Endothelial cell of umbilical vein (primary cell): ENCODE measurements at places on chromosomes 6 and 20. TPM values are rescaled to one million over a fixed set of nuclear protein-coding genes. Genes with fewer than 3 reads are reported as not detected.

CDSN gene
- not detected in 2 replicates for total RNA-seq

C20orf202 gene
- total RNA-seq, result not detected in 2 replicates

SLC32A1 gene
- not detected in 2 replicates for total RNA-seq

AK9 gene
- 3.2 and 4.0 TPM in 2 replicates for total RNA-seq

HTR1E gene
- not detected in 2 replicates for total RNA-seq

GRM1 gene
- not detected in 2 replicates for total RNA-seq

SIRPD gene
- not detected in 2 replicates for total RNA-seq

CLIC5 gene
- 0.07 and 0.14 TPM in 2 replicates for total RNA-seq

PI16 gene
- not detected in 2 replicates for total RNA-seq

MAK gene
- total RNA-seq, result not detected in 2 replicates

PSORS1C1 gene
- 9.2 and 13.2 TPM in 2 replicates for total RNA-seq

DSE gene
- total RNA-seq, result 25.0 and 31.3 TPM in 2 replicates

HEY2 gene
- total RNA-seq, result not detected in 2 replicates

DNA sequence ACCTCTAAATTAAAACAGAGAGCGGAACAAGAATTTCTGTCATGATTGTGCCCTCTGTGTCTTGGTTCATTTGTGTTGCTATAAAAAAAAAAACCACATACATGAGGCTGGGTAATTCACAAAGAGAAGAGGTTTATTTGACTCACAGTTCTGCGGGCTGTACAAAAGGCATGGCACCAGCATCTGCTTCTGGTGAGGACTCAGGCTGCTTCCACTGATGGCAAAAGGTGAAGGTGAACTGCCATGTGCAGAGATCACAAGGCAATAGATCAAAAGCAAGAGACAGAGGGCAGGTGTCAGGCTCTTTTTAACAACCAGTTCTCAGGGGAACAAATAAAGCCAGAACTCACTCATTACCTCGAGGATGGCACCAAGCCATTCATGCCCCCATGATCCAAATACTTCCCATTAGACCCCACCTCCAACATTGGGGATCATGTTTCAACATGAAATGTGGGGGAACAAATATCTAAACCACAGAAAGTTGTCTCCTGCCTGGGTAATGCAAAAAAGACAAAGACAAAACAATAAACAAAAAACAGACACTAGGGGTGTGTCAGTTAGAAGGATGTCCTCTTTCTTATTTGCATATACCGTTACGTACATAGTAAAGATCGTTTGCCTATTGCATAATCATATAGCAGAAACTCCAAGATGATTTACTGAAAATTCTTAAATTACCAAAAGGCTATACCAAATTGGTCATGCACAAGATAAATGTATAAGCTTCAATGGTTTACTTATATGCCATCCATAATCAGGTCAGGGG, 17.0 kb downstream of the SERPINB9 start:
- no peak for DNase-seq

GRCh38 chr20:61584851-61585250, 332.8 kb downstream of the CDH4 start:
- DNase-seq, result no peak

DNA sequence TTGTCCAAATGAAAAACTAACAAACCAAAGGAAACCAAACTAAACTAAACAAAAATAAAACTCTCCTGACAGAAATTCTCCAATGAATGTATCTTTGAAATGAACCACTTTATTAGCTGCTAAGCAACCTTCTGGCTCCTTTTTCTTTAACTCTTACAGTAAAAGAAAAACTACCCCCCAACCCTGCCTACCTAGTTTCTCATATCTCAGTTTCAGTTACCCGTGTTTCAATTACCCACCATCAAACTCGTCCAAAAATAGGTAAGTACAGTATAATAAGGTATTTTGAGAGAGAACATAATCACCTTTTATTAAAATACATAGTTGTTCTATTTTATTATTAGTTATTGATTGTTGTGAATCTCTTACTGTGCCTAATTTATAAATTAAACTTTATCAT, 177.4 kb upstream of the THEMIS start:
- no peak for DNase-seq

GRCh38 chr6:41680182-41680965, 42.1 kb downstream of the MDFI start:
- no peak for DNase-seq

GRCh38 chr20:6053776-6054688, at the start of gene LRRN4:
LRRN4 (minus strand) TSS chr20:6054060; CDS start chr20:6052799, 1,261 bp downstream.
- no peak for DNase-seq

GRCh38 chr6:111758608-111759329, 114.5 kb downstream of the FYN start:
- no peak for DNase-seq

DNA sequence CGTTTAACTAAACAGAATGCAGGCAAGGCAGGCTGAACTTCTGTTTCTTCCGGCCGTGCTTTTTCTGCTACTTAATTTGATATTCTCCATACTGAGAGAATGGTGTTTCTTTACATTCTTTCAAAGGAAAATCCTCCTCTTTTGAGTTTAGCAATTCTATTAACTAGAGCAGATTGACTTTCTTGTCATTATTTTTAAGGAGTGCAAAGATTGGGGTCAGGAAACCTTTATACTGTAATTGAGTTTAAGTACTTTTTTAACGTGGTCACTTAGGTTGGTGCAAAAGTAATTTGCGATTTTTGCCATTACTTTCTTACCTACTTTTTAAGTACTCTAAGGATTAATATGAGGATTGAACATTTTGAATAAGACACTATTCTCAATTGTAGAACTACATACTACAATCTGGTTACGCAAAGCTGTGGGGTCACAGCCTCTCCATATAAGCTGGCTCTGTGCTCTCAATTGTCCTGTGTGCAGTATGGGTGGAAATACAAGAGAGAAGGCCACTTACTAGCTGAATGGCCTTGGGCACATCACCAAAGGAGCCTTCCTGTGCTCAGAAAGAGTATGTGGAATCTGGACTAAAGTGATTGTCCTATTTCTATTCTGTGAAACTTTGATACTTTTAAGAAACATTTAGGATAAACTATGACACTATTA, 16.7 kb downstream of the HECA start:
- no peak for DNase-seq

DNA sequence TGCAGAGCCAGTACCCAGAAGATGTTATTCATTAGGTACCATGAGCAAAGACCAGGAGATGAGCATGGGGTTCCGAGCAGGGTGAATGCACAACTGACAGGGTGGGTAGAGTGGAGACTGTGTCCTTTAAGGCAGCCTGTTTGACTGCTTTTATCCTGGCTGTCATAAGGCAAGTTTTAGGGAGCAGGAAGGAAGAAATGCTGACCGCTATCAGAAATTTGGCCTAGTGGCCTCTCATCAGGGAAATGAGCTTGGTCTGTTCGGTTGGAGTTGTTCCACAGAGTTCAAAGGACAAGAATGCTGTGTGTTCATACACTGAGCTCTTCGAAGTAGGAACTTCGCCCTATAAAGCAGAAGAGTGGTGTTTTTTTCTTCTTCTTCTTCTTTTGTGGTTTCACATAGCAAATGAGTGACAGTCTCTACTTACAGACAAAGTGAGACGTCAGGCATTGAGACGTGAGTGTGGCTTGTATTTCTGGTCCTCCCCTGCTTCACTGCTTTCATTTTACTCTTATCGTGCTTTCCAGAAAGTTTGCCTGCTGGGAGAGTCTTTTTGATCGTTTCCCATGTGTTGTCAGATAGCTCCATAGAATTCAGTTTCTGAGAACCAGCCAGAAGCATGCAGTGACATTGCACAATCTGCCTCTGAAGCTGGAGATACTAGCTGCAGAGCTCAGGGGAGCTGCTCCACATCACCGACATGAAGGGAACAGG, at the start of gene CASS4:
Gene CASS4, plus strand, starts transcription at position 502 of the 714 bp plus-strand sequence. Its CDS starts 199 bp downstream, at position 701.
- DNase-seq, result peak; percentile 30

DNA sequence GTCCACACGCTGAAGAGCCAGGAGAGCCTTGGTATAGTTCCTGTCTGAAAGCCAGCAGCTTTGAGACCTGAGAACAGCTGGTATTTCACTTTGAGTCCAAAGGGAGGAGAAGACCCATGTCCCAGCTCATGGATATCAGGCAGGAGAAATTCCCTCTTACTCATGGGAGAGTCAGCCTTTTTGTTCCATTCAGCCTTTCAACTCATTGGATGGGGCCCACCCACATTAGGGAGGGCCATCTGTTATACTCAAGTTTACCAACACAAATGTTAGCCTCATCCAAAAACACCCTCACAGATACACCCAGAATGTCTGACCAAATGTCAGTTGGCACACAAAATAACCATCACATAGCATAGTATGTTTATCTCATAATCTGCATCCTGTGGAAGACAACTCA, 80.1 kb downstream of the GMDS start:
- no peak for DNase-seq

DNA sequence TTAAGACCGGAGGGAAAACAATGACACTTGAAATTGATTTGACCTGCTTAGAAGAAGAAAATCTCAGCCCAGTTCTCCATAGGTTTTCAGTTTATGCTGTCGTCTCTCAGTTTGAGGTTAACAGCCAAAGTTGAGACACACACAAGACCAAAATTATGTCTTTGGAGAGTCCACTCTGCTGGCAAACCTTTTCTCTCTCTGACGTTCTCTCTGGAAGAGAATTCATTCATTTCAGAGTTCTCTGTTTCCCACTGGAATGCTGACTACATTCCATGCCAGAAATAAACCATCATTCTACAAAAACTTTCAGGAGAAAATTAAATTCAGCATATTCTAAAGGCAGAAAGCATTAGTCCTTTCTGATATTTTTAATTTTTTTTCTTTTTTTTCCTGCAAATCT, 155.2 kb downstream of the TFAP2A start:
- no peak for DNase-seq

GRCh38 chr6:47306887-47307286, 2.8 kb downstream of the TNFRSF21 start:
- peak; percentile 23 for DNase-seq

DNA sequence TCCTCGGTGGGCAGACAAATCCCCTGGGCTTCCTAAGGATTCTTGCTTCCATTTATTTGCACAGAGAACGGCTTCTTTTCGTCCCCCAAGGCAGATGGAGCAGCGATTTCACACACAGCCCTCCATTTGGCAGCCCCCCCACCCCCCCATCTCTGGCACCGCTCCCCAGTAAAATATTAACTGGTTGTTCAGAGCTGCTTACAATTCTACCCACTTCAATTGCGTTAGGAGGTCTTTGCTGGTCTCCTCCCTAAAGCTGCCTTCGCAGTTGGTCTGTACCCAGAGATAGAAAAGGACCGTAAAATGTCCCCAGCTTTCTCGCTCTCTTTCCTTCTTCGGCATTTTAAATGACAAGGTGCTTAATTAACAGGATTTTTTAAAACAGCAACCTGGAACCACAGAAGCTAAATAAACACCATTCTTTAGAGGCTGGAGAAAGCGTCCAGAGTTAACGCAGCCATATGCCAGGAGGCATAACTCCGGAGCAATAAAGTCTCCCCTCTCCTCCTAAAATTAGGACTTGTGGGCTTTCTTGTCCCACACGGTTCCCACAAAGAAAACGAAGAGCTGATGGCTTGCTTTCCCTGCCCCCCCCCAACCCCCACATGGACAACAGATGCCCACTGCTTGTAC, 1.7 kb upstream of the ZMYND8 start:
- DNase-seq, result no peak

DNA sequence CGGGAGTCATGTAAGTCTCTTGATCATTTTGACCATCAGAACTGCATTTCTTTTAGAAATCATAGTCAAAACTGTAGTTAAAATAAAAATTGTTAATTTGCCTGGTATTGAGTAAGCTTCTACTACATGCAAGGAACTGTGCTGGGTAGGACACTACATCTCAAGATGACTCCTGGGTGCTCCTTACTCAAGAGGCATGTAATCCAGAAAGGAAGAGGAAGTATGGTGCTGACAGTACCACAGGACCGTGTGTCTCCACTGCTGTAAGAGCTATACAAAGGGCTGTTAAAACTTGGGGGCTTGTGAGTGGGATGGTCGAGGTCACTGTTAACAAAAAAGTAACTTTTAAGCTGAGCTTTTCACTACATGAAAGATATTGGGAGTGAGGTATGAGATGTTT, 508.3 kb upstream of the SOX4 start:
- no peak for DNase-seq

DNA sequence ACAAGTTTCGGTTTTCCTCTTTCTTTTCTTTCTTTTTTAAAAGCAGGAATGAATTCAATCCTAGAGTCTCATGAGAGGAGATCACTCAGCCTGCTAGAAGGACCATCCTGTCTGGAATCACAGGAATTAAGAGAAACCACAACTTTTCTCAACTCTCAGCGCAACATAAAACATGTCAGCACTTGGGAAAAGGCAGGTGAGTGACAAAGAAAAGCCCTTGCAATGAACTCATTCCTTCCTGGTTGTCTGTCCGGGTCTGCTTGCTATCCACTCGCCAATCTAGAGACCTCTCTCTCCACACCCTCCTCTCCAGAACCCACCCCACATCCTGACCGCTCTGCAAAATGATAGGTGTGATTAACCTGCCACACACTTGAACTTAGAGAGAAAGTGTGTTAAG, 253.8 kb downstream of the LY86 start:
- DNase-seq, result no peak

- DNase-seq, result peak; percentile 26
Measured at GRCh38 chr6:106511288-106512047, 117.8 kb downstream of the RTN4IP1 start.

DNA sequence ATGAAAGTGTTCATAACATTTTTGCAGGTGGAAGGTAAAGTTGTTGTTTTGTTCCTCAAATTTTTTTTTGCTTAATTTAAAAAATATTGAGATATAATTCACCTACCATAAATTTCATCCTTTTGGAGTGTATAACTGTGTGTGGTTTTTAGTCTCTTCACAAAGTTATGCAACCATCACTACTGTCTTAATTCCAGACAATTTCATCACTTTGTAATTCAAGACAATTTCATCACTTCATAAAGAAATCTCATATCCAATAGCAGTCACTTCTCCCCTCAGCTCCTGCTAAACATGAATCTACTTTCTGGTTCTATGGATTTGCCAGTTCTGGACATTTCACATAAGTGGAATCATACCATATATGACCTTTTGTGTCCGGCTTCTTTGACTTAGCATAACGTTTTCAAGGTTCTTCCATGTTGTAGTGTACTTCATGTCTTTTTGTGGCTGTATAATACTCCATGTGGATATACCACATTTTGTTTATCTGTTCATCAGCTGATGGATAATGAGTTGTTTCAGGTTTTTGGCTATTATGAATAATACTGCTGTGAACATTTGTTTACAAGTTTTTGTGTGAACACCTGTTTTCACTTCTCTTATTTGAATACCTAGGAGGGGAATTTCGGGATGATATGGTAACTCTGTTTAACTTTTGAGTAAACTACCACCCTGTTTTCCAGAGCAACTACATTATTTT, 18.8 kb downstream of the ZFAND3 start:
- DNase-seq, result no peak

GRCh38 chr6:169803816-169804340, 52.5 kb downstream of the ERMARD start:
- DNase-seq, result no peak

GRCh38 chr6:89002523-89002922, 39.1 kb upstream of the RNGTT start:
- no peak for DNase-seq

GRCh38 chr6:98272060-98272459, 562.3 kb upstream of the POU3F2 start:
- DNase-seq, result no peak

GRCh38 chr6:140957386-140957785, 1175.3 kb upstream of the GJE1 start:
- no peak for DNase-seq

GRCh38 chr20:43271980-43272379, 82.3 kb upstream of the PTPRT start:
- no peak for DNase-seq
